ENCODE measurements at places on chromosomes 3 and 15.

- DNase-seq = peak; percentile 46
Measured at GRCh38 chr15:65981837-65982626, 112.7 kb downstream of the RAB11A start.

DNA sequence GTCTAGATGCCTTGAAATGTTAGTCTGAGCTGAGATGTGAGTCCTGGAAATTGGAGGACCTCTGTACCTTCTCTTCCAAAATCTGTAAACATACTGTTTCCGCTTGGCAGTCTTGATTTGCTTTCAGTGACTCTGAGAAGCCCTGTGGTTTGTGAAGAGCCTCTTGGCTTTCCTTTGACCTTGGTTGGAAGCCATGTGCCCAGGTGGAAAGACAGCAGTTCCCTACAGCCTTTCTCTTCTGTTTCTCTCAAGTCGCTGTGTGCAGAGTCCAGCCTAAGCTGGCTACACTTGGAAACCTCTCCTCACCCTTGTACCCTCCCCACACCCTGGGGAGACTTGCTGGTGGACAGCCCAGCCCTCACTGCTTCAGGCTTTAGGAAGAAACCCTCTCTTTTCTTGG is 129.8 kb upstream of the CTDSPL start:
- DNase-seq = no peak

GRCh38 chr3:80232760-80233159 is 465.0 kb upstream of the ROBO1 start:
- DNase-seq = no peak

GRCh38 chr3:115502128-115502527 is 121.2 kb upstream of the GAP43 start:
- DNase-seq = no peak

GRCh38 chr3:167203062-167203461 is 177.0 kb downstream of the ZBBX start:
- no peak for DNase-seq

Measured in stimulated activated CD8-positive, alpha-beta memory T cell treated with anti-CD3 and anti-CD28 coated beads, Interleukin-15, amount 100 ng/mL, for 1 hour (primary cell).